ENCODE measurements at places on chromosomes 12 and 14.

DNA sequence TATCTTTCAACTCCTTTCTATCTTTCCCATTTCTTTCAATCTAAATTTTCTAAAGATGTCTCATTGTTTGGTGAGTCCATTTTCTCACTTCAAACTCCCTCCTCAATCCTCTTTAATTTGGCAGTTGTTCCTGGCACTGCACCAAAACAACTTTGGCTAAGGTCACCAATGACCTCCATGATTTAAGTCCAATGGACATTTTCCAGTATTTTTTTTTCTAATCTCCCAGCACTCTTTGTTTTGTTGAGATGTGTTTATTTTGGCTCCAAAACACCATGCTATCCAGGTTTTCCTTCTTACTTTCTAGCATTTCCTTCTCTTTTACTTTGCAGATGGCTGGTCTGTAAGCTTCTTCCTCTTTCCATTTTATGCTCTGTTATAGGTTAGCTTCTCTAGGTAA, 42.5 kb upstream of the OTOGL start:
- no peak for DNase-seq

- DNase-seq: no peak
Observed at GRCh38 chr12:68203460-68203875, 22.1 kb downstream of the IL26 start.

DNA sequence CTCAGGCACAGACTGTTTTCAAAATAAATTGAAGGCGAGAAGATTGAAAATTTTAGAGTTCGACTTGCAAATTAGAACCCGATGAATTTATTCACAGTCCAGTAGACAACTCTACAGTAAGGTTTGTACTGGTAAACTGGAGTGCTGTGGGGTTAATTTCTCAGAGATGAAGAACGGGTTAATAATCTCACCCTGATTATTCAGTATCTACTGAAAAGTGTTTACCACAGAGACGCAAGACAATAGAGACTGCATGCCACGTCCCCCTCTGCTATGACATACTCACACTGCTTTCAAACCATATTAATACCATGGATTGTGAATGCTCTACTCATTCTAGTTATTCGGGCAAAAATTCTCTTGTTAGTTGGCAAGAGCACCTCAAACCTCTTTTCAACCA, 36.1 kb downstream of the CFL2 start:
- no peak for DNase-seq

- no peak for DNase-seq
Observed at GRCh38 chr12:48716168-48716492, 377 bp downstream of the CCNT1 start.

GRCh38 chr14:68397822-68398221, 395.0 kb downstream of the ZFP36L1 start:
- no peak for DNase-seq

DNA sequence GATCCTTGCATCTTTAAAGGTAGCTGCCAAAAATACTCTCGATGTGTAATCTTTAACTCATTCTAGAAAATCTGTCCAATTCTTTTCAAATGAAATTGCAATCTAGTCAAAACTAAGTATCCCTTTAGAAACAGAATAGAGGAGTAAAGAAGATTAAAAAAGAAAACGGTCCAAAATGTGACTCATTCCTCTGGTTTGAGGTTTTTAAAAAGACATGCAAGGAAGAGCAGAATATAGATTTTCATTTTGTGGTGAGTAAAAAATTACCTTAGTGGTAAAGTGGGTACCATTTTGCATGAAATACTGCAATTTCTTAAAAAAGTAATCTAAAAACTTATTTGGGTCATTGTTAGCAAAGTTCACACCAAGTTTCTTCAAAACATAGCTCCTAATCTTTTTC, 108.4 kb downstream of the BRMS1L start:
- no peak for DNase-seq

DNA sequence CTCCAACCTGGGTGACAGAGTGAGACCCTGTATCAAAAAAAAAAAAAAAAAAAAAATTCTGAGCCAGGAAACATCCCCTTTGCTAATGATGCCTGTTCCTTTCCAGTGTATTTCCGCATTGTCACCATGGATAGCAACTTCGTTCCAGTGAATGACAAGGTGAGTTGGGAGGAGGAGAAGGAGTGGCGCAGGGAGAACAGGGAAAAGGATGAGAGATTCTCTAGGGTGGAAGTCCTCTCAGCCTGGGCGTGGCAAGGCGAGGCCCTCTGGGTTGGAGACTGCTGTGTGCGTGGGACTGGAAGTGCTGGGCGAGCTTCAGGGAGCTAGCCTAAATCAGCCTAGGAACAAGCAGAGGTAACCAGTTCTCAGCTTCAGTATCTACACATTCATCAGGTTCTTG, 7.2 kb downstream of the A2ML1 start:
- no peak for DNase-seq

DNA sequence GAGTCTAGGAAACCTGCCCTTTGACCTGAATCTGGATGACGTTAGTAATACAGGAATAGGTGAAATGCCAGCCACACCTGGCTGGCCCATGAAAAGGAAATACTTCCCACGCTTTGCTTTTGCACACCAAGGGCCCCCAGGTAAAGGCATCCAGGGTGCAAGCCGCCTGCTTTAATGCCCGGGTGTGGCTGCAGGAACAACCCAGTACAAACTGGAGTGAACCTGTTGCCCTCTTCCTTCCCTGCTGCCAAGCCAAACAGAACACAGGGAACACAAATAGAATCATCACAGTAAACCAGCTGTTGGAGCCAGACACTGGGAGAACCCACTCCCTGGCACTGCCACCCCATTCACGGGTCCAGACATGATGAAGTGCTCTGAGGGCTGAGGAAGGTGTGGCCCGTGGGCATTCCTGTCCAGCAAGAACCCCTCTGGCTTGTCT, 24.2 kb upstream of the FOS start:
- DNase-seq: no peak

- no peak for DNase-seq
Observed at GRCh38 chr12:100463661-100464060, 10.0 kb upstream of the NR1H4 start.

DNA sequence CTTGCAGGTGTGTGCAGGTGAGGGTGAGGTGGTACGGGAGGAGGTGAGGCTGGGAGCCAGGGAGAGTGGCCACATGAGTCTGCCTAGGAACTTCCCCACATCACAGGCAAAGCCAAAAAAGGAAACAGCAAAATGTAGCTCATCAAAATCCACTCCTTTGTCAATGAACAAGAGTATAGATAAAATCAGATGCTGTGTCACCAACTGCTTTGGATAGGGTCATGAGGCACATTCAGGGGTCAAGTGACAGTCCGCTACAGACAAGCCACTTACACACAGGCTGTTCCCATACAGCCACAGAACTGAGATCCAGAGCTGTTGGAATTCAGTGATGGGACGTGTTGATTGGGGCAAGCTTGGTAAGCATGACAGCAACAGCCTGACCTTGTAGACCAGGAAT, 100.3 kb upstream of the NOS1 start:
- DNase-seq: no peak

DNA sequence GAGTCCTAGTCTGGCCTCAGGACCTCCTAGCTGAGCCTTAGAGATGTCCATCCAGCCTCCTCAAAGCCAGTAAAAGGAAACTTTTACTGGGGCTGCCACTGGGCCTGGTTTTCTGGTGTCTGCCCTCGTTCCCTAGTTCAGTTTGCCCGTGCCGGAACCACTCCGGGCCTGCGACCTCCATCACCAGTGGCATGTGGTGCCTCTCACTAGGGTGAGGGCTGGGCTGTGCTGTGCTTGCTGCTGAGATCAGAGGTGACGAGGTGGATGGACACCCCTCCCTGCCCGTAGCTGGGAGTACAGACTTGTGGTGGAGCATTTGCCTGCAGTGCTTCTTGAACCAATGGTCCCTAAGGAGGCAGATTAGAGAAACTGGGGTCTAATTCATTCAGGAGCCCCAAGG, 75.7 kb downstream of the B4GALNT3 start:
- no peak for DNase-seq

DNA sequence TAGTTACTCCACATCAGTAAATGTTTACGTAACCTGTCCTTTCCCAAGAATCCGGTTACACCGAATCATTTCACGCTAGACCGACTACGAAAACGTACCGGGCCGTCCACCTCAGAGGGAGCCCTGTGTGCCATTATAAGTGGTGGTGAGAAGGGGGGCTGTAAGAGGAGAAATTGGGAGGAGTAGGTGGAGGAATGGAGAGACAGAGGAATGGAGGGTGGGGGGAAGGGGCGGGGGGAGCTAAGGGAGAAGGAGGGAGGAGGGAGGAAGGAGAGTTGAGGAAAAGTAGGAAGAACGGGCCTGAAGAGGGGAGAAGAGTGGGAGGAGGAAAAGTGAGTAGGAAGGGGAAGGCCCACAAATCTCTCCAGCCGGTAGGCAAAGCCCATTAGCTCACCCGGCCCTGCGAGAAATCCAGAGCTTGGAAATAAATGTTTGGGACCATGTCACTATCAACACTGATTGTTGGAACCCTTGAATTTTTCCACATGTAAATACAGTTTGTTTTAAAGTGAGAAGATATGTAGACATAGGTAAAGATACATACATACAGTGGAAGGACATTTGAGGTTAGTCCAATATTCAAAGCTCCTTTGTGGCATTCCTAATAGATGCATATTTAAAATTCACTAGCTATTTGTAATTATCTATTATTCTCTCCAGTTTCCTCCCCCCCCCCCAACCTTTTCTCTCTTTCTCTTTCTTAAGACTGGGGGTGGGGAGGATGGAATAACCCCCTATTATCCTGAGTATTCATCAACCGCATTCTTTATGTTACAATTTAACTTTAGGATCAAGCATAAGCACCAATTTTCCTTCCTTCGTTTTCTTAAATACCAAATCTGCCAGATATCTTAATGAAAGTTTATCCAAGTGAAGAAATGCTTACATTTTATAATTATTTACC, 2.1 kb upstream of the FOXG1 start:
- DNase-seq: no peak

GRCh38 chr14:59107819-59108218, 80.6 kb upstream of the DAAM1 start:
- DNase-seq: no peak

- no peak for DNase-seq
Observed at GRCh38 chr12:111154147-111154834, 214.6 kb downstream of the PHETA1 start.

GRCh38 chr14:85731186-85731585, 201.2 kb downstream of the FLRT2 start:
- DNase-seq: no peak

GRCh38 chr14:93007225-93007997, 84.5 kb downstream of the CHGA start:
- DNase-seq: peak; percentile 26

GRCh38 chr14:90447720-90448497, 51.1 kb downstream of the CALM1 start:
- no peak for DNase-seq

GRCh38 chr12:17335487-17335886, 729.5 kb upstream of the LMO3 start:
- DNase-seq: no peak

DNA sequence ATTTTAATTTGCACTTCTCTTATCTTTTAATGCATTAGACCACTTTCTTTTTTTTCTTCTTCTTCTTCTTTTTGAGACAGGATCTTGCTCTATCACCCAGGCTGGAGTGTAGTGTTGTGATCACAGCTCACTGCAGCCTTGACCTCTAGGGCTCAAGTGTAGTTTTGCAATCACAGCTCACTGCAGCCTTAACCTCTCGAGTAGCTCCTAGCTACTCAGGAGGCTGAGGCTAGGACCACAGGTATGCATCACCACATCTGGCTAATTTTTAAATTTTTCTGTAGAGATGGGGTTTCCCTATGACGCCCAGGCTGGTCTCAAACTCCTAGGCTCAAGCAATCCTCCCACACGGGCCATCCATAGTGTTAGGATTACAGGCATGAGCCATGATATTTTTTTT, 12.7 kb downstream of the TMED8 start:
- DNase-seq: no peak

GRCh38 chr14:71551291-71551950, 380.8 kb upstream of the RGS6 start:
- DNase-seq: no peak

GRCh38 chr12:85821759-85822158, 14.4 kb downstream of the RASSF9 start:
- DNase-seq: no peak

DNA sequence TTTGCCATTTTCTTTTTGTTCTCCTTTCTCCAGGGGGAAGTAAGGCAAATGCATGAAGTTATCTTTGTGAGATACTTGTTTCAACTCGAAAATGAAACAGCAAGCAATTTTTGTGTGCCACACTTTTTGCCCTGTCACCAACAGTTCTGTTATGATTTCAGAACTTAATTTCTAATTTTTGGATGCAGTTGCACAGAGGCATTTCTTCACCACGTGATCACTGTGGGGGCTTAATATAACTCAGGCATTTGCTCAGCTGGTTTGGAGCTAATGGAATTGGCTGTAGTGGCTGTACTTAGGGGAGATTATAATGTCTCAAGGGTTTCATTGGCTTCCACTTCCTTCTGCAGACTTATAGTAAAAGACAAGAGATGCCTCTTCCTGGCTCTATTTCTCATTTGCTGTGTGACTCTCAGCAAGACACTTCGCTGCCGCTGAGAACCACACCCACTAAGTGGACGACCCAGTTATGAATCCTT, 452.4 kb downstream of the RAD51B start:
- no peak for DNase-seq

- DNase-seq: no peak
Observed at GRCh38 chr12:13505224-13505623, 308.7 kb downstream of the EMP1 start.

GRCh38 chr12:19546027-19546426, 106.7 kb downstream of the AEBP2 start:
- DNase-seq: no peak

DNA sequence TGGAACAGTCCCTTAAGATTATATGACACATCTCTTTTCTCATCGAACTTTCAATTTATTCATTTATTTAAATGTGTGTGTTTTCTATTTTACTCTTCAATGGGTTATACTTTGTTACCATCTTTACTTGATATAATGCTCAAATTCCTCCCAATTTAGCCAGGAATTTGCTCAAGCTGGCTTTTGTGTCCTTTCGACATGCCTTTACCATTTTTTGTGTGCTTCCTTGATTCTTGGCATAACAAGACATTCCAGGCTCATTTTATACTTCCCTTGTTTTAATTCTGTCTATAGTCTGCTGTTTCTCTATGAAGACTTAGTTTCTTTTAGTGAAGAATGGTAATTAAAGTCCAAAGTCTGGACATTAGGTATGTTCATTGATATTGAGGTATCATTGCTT, 315.8 kb downstream of the AEBP2 start:
- DNase-seq: no peak

DNA sequence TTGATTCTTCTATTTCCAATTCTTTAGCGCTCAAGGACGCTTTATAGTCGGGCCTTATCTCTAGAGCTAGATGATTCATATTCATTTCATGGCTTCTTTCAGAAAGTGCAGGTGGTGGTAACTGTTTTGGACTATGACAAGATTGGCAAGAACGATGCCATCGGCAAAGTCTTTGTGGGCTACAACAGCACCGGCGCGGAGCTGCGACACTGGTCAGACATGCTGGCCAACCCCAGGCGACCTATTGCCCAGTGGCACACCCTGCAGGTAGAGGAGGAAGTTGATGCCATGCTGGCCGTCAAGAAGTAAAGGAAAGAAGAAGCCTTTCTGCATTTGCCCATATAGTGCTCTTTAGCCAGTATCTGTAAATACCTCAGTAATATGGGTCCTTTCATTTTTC, 241.9 kb downstream of the PAWR start:
- no peak for DNase-seq

- no peak for DNase-seq
Observed at GRCh38 chr12:902581-902980, 46.9 kb downstream of the RAD52 start.

GRCh38 chr14:102210421-102211042, 70.8 kb downstream of the WDR20 start:
- DNase-seq: no peak

Measured in RKO (cell line).